ENCODE measurements at places on chromosomes 13 and 19. TPM values are rescaled to one million over a fixed set of nuclear protein-coding genes. Genes with fewer than 3 reads are reported as not detected.

The FCER2 gene
- not detected for total RNA-seq

The ZNF628 gene
- total RNA-seq = 13.7 TPM

The GZMM gene
- total RNA-seq = 0.47 TPM

The LGALS4 gene
- not detected for total RNA-seq

The LGI4 gene
- total RNA-seq = 14.4 TPM

The KLF5 gene
- total RNA-seq = 0.34 TPM

The TTC9B gene
- total RNA-seq = 19.5 TPM

The CABP5 gene
- total RNA-seq = not detected

The LIN37 gene
- 29.8 TPM for total RNA-seq

The CA11 gene
- total RNA-seq = 7.8 TPM

The RNF17 gene
- total RNA-seq = not detected

The TBC1D4 gene
- 4.8 TPM for total RNA-seq
